ENCODE measurements at places on chromosomes 1 and 21. TPM values are rescaled to one million over a fixed set of nuclear protein-coding genes. Genes with fewer than 3 reads are reported as not detected.

The SPRR1B gene
- total RNA-seq, result not detected

The EBNA1BP2 gene
- total RNA-seq, result 63.8 TPM

The SNAP47 gene
- 40.0 TPM for total RNA-seq

The TLCD4 gene
- total RNA-seq, result 0.26 TPM

The NASP gene
- total RNA-seq, result 23.1 TPM

The DEPDC1 gene
- total RNA-seq, result 3.2 TPM
